ENCODE measurements at places on chromosomes 12 and 14.

DNA sequence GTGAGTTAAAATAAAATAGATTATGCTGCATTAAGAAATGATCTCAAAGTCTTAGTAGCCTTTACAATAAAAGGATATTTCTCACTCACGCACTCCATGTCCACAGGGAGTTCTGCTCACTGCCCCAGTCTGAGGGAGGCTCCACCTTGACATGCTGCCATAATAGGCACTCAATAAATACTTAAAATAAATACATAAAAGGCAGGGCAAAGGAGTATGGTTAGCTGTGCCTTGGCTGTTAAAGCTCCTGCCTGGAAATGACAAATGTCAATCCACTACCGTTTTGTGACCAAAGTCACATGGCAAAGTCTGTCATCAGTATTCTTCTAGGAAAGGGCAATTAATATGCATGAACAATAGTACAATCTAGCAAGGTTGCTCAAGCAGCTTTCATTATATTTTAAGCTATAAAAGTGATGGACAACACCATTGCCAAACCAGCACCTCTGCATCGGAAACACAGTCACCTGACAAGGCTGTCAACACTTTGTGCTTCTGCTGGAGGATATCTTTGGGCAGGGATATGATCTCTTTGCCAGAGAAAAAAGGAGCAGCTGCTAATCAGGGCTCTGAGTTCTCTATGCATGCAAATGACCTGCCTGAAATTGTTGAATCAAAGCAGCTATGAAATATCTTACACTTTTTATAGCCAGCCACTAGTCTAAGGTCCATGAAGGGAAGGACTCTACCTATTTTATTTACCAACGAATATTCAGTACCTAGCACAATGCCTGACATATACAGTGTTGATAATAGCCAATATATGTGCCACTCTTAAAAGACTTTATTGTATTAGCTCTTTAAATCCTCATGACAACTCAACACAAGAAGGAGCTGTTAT, 90.1 kb downstream of the PTPRR start:
- no peak for DNase-seq

DNA sequence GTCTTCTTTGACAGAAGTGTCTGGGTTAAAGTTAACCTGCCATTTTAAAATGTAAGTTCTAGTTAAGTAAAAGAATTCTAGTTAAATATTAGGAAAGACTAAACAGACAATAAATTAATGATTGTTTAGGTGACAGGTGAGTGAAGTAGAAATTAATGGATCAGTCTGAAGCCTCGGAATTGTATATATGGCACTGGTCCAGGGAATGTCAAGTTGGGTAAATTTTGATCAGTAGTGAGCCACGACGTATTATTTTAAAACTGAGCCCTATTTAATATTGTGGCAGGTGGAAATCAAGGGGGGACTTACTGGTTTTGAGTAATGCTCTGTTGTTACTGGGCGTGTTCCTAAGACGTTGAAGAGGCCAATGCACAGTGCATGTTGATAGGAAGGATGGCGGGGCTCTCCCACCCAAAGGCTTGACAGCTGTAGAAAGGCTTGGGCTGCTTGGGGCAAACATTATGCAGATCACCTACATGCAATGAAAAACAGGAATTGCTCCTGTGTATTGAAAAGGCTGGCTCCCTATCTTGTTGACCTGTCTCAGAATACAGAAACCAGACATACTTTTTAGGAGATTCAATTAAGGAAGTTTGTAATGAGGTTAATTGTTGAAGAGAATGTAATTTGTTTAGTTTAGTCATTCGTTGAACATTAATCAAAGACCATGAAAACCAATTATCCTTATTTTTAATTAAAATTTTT, 5.9 kb upstream of the PPFIBP1 start:
- DNase-seq: no peak

- no peak for DNase-seq
These were observed 60.7 kb downstream of the POLR3B start for GRCh38 chr12:106417926-106418910.

DNA sequence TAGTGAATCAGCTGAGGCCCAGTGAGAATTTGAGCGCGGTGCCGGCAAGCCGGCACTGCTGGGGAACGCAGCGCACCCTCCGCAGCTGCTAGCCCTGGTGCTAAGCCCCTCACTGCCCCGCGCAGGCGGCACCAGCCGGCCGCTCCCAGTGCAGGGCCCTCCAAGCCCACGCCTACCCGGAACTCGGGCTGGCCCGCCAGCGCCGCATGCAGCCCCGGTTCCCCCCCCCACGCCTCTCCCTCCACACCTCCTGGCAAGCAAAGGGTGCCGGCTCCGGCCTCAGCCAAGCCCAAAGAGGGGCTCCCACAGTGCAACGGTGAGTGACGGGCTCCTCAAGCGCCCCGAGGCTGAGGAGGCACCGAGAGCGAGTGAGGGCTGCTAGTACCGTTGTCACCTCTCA, 54.5 kb upstream of the VASH1 start:
- no peak for DNase-seq

DNA sequence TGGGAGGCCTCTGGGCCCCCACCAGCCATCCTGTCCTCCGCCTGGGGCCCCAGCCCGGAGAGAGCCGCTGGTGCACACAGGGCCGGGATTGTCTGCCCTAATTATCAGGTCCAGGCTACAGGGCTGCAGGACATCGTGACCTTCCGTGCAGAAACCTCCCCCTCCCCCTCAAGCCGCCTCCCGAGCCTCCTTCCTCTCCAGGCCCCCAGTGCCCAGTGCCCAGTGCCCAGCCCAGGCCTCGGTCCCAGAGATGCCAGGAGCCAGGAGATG, 729 bp upstream of the GAPDH start:
- DNase-seq: no peak

GRCh38 chr14:74427651-74428050, 1.6 kb upstream of the SYNDIG1L start:
- no peak for DNase-seq

DNA sequence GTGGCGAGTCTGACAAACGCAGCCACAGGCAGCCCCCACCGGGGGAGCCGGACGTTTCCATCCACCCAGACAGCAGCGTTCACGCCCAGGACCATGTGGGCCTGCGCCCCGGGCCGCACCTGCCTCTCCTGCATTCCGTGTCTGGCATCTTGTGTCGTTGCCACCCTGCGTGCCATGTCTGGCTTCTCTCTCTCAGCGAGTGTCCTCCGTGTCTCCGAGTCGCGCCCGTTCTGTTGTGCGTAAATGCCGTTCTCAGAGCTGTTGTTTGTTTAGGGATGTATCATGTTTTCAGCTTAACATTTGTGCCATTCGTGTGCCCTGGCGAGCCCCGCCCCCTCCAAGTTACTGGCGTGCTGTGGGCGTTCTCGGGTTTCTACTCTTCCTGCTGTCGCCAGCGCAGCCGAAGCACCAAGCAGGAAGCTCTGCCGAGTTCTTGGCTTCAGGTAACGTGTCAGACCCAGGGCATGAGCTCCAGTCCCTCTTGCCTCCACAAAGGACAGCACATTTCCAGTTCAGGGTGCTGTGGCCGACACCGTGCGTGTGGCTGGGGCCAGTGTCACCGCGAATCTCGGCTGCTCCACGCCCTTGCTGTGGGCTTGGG, 34.6 kb downstream of the NOC4L start:
- no peak for DNase-seq

DNA sequence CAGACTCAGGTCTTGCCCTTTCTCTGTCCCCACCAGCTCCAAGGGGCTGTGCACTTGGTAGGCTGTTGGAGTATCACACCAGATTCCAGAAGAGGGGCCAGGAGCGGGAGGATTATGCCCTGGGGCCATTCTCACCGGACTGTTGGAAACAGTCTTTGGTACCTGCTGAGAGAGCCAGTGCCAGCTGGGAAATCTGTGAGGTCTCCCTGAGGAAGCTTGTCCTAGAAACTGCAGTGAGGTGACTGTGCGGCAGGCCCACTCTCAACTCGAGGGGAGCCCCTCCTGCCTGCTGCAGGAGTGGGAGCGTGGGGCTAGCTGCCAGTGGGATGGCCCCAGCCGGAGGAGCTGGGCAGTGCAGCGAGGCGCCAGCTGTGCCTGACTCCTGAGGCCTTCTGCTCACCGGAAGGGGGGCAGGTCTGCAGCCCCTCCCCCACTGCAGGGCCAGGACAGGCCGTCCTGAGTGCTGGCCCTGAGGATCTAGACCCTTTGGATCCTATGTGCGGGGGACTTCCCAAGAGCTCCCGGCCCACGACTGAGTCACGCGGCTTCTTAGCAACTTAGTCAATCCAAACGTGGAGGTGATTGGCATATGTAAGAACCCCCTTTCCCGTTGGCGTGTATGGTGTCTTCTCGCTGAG, 295.2 kb downstream of the CACNA1C start:
- DNase-seq: no peak

DNA sequence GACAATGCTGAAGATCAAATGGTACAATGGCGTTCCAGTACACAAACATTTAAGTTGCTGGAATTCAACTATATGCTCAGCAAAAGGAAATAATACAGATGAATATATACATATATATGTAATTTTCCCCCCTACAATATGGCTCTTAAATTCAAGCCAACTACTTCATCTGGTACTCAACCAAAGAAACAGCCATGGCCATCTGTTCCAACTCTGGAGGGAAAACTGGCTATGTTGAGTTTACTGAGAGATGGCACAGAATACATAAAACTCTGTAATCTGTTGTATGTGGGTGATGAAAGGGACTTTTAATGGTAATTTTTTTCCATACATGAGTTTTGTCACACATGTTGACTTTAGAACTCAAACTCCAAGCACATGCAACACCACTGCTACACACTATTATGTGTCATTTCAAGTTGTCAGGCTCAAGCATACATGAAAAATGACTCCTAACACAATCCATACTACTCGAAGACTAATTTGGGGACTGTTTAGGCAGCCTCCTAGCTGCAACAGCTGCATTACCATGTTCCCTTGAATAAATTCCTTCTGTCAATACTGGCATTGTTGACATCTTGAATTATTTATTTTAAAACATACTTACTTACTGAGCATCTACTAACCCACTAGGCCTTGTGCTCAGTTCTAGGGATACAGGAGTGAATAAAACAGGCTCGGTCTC, 38.2 kb upstream of the MAP3K9 start:
- DNase-seq: no peak

DNA sequence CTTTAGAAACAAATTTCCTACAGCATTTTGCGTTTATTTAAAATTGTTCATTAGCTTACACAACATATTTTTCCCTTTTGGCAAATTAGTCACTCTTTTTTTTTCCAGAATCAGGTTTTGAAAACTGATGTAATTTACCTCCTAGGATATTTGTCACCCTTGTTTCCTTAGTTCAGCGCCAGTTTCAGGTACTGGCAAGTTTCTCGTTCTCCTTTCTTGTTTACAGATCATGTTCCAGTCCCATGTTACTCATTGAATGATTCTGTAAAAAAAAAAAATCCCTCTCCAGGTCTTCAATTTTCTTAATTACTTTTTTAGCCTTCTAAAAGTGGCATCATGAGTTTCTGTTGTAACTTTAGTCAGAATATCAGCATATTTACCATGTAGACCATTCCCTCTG, 2.7 kb downstream of the PPP4R4 start:
- DNase-seq: no peak

DNA sequence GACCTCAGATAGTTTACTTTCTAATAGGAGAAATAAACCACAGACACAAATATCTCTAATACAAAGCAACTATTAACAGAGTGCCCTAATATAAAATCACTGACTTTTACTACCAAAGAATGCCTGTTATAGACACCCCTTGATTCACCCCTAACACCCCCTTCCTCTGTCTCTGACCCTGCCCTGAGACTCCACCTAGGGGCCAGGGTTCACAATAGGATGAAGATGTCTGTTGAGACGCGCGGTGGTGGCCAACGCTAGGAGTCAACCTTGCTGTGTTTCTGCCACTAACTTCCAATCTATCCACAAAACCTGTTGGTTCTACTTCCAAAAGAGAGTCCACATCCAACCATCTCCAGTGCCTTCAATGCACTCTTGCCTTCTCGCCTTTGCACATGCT, 10.9 kb upstream of the TC2N start:
- DNase-seq: no peak

- DNase-seq: no peak
These were observed 26.4 kb downstream of the SCFD1 start for GRCh38 chr14:30648471-30648870.

GRCh38 chr12:2893007-2893406, 2.3 kb downstream of the TULP3 start:
- no peak for DNase-seq

GRCh38 chr12:95017482-95017881, 14.0 kb upstream of the NDUFA12 start:
- no peak for DNase-seq

DNA sequence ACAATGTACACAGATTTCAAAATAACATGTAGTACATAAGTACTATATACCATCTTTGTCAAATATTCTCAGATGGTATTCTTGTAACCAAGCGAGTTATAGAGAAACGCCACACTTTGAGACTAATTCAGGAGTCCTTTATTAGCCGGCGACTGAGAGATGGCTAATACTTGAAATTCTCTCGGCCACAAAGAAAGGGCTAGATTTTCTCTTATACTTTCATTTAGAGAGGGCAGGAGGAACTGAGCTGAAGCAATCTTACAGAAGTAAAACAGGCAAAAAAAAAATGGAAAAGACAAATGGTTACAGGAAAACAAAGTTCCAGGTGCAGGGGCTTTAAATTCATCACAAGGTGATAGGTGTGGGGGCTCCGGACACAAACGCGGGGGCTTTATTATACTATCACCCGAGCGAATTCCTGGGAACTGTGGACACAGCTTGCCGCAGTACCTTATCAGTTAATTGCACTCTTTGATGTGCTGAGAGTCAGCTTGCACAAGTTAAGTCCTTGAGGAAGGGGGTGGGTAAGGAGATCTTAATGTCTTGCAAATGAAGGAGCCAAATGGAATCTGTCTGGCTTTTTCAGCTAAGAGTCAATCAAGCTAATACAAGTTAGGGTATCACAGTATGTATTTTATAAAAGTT, 382.3 kb downstream of the KCNH5 start:
- DNase-seq: no peak

- DNase-seq: no peak
These were observed 115.1 kb downstream of the BEGAIN start for GRCh38 chr14:100472094-100472455.

- no peak for DNase-seq
These were observed 70.1 kb upstream of the BDKRB2 start for GRCh38 chr14:96134508-96134907.

DNA sequence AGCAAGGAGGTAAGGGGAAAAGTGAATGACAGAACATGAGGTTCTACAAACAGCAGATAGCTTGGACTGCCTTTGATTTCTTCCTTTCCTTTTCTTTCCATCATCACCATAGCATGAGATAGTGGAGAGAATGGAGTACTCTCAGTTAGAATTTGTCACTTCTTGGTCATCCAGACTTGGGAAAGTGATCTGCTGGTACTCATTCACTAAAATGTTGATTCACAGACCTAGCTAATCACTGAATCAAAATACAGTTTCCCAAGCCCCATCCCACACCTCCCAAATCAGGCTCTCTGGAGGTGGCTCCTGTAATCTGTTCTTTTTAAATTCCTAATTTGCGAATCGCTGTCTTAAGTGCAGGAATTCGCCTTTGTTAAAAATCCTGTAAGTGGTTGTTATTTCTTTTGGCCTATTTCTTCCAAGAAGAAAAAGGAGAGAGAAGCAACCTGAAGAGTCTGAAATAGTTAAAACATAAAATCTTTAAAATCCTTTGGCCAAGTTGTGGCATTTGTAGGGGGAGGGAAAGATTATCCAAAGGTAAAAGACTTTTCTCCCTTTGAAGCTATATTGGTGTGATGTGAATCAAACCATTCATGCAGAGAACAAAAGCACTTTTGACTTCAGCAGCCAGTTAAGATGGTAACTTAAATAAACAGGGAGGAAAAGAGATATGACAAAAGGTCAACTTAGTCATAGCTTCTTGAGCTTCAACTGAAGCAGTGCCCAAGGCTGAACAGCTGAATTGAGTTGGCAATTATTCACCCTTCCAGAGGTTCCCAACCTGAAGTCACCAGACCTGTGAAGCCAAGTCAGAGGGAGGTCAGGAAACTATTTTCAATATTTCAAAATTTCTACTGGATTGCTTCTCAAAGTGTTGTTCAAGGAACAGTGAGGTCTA, 255.1 kb upstream of the KRR1 start:
- DNase-seq: no peak

All from HuH-7.5 (cell line).